CD4-positive, alpha-beta T cell treated with Interleukin-2 at 100 ng/mL for 4 hours (primary cell): ENCODE measurements at places on chromosomes 6 and 20.
A peak's percentile ranks its signal among the peaks of the same experiment; 100 is the strongest.

DNA sequence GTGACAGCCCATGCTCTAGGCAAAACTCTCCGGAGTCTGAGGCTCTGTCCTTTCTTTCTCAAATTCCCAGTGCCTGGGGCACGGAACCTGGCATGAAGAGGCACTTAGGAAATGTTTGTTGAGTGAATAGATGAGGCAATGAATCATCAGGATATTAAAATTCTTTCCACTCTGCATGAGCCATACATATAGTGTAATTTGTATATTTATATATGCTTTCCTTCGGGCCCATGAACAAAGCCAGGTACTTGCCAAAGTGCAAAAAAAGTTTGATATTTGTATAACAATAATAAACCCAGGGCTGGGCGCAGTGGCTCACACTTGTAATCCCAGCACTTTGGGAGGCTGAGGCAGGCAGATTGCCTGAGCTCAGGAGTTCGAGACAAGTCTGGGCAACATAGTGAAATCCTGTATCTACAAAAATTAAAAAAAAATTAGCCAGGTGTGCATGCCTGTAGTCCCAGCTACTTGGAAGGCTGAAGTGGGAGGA is 212.3 kb upstream of the ZNF217 start:
- DNase-seq: no peak

- peak; percentile 66 for DNase-seq
Observed at GRCh38 chr6:4008324-4009047, 70.5 kb downstream of the FAM217A start.

GRCh38 chr6:38164131-38164481 is 344.6 kb downstream of the ZFAND3 start:
- DNase-seq: no peak

GRCh38 chr20:63333241-63333836 is 27.8 kb downstream of the CHRNA4 start:
- DNase-seq: no peak

- DNase-seq: peak; percentile 62
Observed at GRCh38 chr20:38032585-38033329, 499 bp downstream of the TTI1 start.

DNA sequence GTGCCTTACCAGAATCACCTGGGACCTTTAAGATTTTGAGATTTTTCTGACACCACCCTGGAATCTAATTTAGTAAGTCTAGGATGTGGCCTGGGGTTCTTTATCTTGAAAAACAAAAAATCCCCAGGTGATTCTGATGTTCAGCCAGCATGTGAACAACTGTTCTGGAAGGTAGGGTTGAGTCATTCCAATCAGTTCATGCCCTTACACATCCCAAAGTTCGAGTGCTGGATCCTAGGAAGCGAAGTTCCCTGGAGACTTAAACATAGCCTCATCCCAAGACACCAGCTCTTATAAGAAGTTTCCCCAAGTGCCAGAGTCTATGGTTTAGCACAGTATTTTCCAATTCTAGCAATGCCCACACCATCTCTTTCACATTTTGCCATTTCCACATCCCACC is 6.3 kb upstream of the TSHZ2 start:
- no peak for DNase-seq

- peak; percentile 7 for DNase-seq
Observed at GRCh38 chr6:144758602-144759001, 473.5 kb downstream of the UTRN start.

GRCh38 chr6:53230775-53231467 is 82.3 kb upstream of the GCM1 start:
- DNase-seq: no peak

DNA sequence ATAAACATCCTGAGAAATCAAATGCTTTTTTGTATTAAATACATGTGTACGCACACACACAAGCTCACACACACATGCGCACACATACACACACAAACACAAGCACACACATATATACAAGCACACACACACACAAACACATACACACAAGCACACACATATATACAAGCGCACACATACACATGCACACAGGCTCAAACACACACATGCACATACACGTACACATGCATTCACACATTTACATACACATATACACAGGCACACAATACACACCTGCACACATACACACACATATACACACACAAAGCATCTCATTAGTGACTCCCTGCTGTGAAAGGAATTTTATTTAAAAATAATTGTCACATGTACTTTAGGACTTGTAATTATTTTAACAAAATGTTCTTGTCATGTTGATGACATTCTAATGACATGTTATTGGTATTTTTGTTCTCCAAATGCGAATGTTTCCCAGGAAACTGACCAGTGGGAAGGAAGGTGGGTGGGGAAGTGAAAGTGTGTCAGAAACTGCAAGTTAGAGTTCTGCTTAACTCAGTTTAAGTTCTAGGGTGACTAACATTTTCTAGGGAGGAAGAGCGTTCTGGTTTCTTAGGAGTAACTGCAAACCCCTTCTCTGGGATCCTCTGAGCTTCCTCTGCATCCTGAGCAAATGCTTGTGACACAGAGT is 113.9 kb upstream of the ZNF217 start:
- peak; percentile 43 for DNase-seq

DNA sequence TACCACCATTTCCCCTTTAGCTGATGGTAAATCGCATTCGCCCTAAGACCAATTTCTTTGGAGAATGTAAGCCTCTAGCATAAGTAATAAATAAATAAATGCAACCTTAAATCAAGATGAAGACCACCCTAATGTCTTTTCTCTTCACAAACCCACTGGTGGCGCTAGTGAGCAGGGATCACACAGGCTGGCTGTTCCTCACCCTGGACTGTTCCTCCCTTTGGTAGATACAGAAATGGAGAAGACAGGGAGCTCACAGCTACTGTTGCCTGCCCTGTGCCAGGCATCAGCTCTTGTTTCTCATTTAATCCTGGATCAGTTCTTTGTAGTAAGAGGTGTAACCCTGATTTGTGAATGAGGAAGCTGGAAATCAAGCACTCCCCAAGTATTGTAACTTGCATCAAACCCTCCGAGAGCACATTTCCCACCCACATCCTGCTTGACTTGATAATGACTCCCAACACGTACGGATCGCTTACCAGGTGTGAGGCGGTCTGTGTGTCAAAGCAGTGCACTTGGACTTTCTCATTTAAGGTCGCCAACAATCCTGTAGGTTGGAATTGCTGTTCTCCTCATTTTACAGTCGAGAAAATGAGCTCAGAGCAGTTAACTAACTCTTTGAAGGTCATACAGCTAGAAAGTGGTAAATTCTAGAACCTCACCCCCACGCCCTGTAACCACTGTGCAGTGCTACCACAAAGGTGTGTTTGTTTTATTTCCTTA is 236.1 kb downstream of the TSHZ2 start:
- peak; percentile 18 for DNase-seq

- no peak for DNase-seq
Observed at GRCh38 chr20:57282670-57283361, 16.4 kb upstream of the BMP7 start.

DNA sequence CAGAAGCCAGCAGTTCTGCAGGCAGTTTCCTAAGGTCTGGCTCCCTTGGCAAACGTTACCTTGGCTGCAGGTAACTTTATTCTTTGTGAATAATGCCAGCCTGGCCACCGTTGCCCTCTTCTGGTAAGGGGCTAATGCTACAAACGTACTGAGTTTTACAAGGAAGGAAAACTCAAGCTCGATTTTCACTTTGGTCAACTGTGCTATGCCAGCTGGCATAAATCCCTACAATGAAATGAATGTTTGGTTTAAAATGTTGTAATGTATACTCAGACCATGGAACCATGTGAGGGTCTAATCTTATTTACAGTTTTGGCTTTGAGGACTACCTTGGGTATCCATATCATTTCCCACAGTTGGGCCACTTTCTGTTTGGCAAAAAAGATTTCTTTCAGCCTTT is 101.4 kb downstream of the SLX4IP start:
- peak; percentile 28 for DNase-seq

- no peak for DNase-seq
Observed at GRCh38 chr6:34788111-34788510, 3.8 kb upstream of the BLTP3A start.

GRCh38 chr6:162862462-162862861 is 134.7 kb downstream of the PACRG start:
- no peak for DNase-seq

- no peak for DNase-seq
Observed at GRCh38 chr6:98808541-98809210, 25.7 kb upstream of the POU3F2 start.

GRCh38 chr6:168322966-168323365 is 3.4 kb upstream of the DACT2 start:
- DNase-seq: no peak

GRCh38 chr6:153215242-153215641 is 84.2 kb upstream of the RGS17 start:
- no peak for DNase-seq

GRCh38 chr20:46831633-46832011 is 63.0 kb upstream of the EYA2 start:
- no peak for DNase-seq

DNA sequence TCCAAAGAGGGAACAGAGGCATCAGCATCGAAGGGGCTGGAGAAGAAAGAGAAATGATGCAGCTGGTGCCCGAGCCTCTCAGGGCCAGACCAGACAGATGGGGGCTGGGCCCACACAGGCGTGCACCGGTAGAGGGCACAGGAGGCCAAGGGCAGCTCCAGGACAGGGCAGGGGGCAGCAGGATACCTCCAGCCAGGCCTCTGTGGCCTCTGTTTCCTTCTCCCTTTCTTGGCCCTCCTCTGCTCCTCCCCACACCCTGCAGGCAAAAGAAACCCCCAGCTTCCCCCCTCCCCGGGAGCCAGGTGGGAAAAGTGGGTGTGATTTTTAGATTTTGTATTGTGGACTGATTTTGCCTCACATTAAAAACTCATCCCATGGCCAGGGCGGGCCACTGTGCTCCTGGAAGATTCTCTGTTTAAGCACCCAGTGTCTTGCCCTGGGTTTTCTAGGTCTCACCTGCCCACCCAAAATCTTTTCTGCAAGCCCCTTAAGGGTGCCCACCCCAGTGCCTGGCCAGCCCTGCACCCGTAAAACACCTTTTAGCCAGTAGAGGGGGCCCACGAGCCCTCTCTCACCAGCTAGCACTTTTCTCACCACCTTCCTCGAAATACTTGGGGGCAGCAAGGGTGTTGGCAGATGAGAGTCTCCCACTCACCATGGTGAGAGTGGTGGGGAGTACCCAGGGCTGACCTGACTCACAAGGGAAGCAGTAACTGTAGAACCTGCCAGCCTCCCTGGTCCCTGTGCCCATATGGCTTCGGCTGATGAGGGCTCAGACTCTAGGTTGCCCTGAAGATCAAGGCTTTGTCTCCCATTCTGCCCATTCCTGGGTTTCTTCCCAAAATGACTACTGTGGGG is 35.7 kb upstream of the ID1 start:
- peak; percentile 64 for DNase-seq

DNA sequence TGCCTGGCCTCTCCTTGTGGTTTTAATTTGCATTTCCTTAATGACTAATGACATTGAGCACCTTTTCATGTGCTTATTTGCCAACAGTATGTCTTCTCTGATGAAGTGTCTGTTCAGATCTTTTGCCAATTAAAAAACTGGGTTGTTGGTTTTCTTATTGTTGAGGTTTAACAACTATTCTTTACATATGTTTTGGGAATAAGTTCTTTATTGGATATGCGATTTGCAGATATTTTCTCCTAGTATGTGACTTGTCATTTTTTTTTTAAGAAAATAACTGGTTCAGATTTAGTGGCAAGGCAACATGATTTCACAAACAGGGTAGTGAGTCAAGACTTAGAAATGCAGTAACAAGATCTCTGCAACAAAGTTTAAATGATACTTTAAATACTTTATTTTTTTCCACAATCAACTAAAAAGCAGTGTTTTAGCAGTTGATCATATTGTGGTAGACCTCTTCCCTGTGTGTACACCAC is 67.8 kb downstream of the TIAM2 start:
- no peak for DNase-seq

DNA sequence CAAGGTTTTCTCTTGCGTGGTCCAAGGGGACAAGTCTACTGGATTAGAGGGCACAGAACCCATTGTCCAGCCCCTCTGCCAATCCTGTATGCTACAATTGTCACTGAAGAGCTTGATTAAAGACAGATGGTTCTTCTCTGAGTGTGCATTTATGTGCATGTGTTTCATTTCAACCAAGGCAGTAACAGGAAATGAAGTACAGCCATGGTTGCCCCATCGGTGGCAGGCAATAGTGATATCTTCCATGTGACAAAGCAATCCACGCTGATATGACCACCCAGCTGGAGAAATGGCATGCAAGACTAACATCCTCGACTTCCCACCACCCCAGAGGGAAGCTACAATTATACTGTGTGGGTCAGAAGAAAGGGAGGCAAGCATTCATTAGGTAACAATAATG is 85.5 kb downstream of the UNC5CL start:
- DNase-seq: no peak

GRCh38 chr20:21522481-21523280 is 8.8 kb upstream of the NKX2-2 start:
- no peak for DNase-seq
